NCI-H510A treated with DMSO at 0.1 percent for 48 hours (cell line): ENCODE measurements at places on chromosomes 13 and 19.
A peak's percentile ranks its signal among the peaks of the same experiment; 100 is the strongest.

DNA sequence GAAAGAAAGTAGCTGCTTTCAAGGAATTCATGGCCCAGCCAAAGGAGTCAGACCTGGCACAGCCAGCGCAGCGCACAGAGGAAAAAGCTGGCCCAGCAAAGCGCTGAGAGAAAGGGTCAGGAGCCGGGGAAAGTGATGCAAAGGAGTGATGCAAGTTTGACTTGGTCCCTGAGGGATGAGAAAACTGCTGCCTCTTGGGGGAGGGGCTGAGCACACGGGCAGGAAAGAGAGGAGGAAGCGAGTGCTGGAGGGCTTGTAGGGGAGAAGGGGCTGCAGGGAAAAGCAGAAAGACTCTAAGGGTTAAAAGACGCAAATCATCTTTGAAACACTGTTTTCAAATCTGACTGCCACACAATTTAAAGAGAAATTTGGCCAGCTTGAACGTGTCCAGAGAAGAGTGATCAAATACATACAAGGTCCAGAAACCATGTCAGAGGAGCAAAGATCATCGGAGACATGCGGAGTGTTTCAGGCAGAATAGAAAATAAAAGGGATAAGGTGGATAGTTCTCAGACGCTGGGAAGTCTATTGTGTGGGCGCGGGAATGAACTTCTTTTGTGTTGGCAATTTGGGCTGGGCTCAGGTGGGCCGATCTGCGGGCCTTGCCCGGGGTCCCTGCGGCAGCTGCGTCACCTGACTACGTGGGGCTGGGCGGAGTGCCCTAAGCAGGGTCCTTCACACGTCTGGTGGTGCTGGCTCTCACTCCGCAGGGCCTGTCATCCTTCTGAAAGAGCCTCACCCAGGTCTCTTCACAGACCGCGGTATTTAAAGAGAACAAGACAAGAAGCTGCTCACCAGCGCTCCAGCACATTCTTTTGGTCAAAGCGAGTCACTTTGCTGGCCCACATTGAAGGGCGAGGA lies 18.1 kb downstream of the N4BP2L1 start:
- no peak for DNase-seq

- DNase-seq, result no peak
Measured at GRCh38 chr19:9296336-9296735, 13.3 kb downstream of the ZNF699 start.

DNA sequence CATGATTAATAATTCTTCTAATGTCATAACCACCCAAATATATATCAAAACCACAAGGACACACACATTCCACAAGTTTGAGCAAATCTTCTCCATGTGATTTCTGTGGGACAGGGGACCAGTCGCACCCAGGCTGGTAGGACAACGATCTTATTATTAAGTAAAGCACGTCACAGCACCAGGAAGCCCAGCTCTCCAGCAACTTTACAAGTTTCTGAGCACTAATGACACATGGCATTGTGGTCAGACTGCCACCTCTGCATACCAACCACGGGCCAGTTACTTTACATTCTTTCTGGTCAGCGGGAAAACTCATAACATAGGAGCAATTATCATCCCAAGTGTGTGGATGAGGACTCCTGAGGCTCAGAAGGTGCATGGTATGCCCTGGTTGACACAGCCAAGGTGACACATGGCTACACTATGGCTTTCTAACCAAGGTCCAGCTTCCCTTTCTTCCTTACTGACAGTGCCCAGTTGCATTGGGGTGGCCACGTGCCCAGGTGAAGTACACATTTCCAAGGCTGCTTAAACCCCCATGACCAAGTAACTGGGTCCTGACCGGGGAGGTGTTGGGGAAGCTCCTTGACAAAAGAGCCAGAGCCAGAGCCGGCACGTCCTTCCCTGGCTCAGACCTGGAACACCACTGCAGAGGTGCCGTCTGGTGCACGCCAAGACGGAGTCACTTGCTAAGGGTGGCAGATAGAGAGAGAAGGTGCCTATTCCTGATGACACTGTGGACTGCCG lies 27.4 kb downstream of the LATS2 start:
- DNase-seq, result no peak

DNA sequence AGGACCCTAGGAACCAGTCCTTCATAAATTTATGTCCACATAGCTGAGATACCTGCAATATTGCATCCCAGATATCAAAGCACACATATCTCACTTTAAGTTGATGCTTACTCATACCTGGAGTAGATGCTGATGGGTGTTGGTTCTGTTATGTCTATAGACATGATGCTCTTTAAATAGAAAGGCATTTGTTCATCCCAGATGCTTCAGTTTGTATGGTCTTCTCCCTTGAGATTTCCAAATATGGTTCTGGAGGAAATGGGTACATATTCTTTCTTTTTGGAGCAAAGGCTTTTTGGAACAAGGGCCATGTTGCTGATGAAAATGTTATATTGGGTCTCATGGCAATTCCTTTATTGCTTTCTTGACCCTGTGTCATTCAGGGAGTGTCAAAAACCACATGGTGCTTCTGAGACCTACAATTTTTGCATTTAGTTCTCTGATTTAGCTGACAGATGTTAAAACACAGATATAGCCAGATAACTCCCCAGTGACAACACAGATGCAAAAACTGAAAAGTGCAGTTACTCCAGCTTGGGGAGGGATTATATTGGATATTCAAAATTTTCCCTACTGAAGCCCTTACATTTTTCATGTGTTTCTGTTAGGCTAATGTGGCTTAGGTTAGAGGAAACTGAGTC lies 211.4 kb downstream of the KCNRG start:
- no peak for DNase-seq

- DNase-seq, result no peak
Measured at GRCh38 chr19:12667731-12668302, 1.2 kb downstream of the WDR83 start.

DNA sequence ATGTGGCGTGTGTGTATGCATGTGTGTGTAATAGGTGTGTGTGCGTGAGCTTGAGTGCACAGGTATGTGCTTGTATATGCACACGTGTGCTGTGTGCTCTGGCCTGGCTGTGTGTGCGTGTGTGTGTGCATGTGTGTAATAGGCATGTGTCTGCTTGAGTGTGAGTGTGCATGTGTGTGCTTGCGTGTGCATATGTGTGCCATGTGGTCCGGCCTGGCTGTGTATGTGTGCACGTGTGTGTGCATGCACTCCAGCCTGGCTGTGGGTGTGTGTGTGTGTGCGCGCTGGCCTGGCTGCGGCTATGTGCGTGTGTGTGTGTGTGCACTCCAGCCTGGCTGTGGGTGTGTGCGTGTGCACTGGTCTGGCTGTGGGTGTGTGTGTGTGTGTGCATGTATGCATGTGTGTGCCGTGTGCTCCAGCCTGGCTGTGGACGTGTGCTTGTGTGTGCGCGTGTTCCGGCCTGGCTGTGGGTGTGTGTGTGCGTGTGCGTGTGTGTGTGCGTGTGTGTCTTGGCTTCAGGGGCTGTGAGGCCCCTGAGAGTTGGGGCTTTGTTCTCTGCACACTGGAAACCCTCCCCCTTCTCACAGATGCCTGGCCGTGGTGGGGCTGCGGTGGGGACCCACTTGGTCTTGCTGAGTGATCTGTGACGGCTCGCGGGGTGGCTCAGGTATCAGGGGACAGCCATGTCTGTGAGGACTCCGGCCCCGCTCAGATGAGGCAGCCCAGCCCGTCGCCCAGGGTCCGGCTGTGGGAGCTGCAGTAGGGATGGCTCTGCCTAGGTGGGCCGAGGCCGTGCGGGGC lies 8.2 kb downstream of the SPPL2B start:
- no peak for DNase-seq

GRCh38 chr19:3324405-3324856 lies 42.0 kb upstream of the NFIC start:
- DNase-seq, result no peak

GRCh38 chr13:83470133-83470797 lies 412.0 kb downstream of the SLITRK1 start:
- DNase-seq, result no peak

- peak; percentile 83 for DNase-seq
Measured at GRCh38 chr19:5578097-5578846, 10.5 kb upstream of the TINCR start.

DNA sequence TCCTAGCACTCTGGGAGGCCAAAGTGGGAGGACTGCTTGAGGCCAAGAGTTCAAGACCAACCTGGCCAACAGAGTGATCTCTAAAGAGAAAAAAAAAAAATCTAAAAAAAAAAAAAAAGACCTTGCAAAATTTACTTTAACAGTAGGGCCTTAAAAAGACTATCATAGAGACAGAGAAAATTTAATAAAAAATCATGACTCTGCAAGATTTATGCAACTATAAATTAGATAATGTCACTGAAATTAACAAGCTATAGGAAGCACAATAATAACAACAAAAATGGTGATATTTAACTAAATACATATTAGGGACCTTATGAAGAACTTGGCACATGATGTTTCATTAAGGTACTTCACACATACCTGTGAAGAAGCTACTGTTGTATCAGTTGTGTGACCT lies 11.2 kb downstream of the ZNF45 start:
- no peak for DNase-seq

DNA sequence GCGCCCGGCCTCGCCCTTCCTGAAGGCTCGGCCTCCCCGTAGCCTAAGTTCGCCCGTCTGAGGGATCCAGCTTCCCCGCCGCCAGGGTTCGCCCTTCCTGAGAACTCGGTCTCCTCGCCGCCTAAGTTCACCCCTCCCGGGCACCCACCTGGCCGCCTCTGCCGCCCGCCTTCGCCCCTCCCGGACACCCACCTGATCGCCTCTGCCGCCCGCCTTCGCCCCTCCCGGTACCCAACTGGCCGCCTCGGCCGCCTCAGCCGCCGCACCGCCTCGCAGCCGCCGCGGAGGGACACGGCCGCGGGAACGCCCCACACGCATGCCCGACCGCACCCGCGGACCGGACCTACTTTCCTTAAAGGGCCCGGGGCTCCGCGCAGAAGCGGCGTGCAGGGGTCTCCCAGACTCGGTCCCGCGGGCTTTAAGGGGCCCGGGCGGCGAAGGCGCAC lies at the start of gene MOB3A:
Gene MOB3A, minus strand, starts transcription at position 293 of the 446 bp plus-strand sequence. CDS start 17,766 bp downstream, outside the sequence.
- peak; percentile 61 for DNase-seq

DNA sequence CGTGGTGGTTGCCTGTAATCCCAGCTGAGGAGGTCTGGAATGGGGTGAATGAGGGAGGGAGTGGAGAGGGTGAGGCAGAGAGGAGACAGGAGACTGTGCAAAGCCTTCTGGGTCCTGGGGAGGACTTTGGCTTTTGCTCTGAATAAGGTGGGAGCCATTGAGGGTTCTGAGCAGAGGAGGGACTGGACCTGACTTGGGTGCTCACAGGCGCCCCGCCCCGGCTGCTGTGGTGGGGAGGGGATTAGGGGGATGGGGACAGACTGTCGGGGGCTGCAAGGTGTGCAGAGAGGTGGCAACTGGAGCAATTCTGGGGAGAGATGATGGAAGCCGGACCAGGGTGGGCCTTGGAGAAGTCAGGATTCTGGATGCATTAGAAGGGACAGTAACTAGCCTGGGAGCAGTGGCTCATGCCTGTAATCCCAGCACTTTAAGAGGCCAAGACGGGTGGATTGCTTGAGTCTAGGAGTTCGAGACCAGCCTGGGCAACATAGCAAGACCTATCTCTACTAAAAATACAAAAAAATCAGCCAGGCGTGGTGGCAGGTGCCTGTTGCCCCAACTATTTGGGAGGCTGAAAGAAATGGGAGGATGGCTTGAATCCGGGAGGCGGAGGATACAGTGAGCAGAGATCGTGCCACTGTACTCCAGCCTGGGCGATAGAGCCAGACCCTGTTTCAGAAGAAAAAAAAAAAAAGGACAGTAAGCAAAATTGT lies 16.1 kb upstream of the NANOS3 start:
- no peak for DNase-seq

DNA sequence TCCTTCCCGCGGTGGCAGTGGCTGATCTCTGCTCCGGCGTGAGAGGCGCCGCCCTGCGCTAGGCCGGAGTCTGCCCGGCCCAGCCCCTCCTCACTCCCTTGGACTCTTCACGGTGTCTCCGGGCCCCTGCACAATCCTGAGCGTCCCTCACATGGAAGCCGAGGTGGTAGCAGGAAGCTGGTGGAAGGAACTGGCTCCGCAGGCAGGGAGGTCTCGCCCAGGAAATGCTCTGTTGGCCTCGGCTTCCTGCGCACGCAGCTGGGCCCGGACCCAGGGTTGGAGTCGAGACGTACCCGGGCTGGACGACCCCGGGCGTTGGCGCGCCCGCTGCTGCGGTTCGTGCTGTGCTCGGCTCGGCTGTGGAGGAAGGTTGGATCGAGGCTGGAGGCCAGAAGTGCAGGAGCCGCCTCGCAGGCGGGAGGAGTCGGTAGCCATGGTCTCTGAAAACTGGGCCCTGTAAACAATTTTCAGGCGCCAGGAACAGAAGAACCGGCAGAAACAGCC lies 46.3 kb downstream of the ZNF724 start:
- no peak for DNase-seq

DNA sequence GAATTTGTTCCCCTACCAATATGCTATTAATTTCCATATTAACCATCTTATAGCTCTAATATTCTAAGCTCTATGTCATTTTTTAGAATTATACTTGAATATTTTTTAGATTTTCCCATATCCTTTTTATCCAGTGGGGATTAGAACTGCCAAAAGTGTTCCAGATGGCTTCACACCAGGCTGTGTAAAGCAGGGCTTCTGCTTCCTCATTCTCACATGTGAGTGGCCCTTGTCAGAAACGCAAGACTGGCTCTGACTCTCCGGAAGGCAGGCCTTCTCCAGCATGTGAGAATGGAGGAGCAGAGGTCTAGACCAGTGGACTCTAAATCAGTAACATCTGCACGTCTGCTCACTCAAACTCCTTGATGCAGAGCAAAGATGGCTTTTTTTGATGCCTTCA lies 650.1 kb downstream of the FGF9 start:
- no peak for DNase-seq

DNA sequence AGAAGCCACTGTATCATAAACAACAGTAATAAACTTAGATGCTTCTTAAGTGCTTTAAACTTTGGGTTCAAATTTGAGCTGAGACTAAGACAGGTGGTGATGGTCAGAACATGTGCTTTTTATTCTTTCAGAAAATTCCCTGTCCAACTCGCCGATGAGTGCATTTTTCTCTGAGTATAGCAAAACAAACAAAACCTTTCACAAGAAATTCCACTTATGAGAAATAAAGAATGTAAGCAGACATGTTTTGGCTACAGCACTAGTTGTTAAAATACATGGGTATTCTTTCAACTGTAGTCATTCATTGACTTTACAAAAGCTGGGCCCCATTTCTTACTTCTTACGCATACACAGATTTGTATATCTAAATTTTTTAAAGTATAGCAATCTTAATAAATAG lies 125.6 kb downstream of the SPRY2 start:
- DNase-seq, result no peak

- DNase-seq, result peak; percentile 24
Measured at GRCh38 chr13:24341439-24341838, 32.1 kb downstream of the C1QTNF9 start.

GRCh38 chr19:48290771-48291488 lies 21.0 kb downstream of the ZNF114 start:
- peak; percentile 8 for DNase-seq

- no peak for DNase-seq
Measured at GRCh38 chr13:32932376-32932775, 83.8 kb upstream of the KL start.

DNA sequence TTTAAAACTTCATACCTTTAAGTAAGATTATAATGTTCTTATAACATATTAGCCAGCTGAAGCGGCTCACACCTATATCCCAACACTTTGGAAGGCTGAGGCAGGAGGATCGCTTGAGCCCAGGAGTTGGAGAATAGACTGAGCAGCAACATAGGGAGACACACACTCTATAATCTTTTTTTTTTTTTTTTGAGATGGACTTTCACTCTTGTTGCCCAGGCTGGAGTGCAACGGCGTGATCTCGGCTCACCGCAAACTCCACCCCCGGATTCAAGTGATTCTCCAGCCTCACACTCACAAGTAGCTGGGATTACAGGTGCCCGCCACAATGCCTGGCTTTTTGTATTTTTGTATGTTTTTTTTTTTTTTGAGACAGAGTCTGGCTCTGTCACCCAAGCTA lies 37.3 kb downstream of the SPRYD7 start:
- no peak for DNase-seq

- DNase-seq, result no peak
Measured at GRCh38 chr13:50797091-50797490, 46.4 kb downstream of the DLEU7 start.
